ENCODE measurements at places on chromosomes 7 and 10.

DNA sequence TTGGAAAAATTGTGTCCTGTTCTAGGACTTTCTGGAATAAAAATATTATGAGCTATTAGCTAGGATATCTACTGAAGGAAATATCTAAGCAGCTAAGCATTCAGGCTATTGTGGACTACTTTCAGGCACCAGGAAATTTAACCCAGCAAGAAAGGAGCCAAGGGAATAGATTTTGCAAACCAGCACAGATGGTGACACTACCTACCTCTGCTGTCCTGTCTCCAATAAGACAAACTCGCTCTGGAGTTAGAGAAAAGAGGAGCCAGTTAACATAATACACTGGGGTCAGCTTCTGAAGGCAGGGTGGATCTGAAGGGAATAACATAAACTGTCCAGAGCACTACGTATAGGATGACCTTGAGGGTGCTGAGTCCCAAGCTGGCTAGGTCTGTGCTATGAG lies 223.7 kb upstream of the PRSS58 start:
- no peak for DNase-seq

- DNase-seq, result no peak
Measured at GRCh38 chr10:68562661-68563570, 2.8 kb downstream of the TET1 start.

DNA sequence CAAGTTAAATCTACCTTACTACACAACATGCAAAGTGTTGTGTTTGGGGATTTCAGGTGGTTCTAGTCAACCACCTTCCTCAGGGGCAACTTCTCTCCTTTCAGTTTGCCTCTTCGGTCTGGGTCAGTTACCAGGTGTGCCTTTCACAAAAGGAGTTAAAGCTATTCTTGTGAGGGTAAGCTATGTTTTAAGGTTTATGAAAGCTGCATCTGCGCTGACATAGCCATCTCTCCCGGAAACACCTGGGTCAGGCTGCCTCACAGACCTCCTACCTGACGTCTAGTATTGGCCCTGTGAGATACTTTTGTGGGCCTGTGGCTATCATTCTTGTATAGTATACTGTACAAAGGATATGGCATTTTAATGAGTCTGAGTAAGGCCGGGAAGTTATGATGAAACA lies 67.7 kb upstream of the ITGA8 start:
- DNase-seq, result no peak

- DNase-seq, result peak; percentile 69
Measured at GRCh38 chr7:128939075-128939860, 1.5 kb downstream of the IRF5 start.

- DNase-seq, result peak; percentile 79
Measured at GRCh38 chr7:51009716-51010496, 227.2 kb upstream of the GRB10 start.

DNA sequence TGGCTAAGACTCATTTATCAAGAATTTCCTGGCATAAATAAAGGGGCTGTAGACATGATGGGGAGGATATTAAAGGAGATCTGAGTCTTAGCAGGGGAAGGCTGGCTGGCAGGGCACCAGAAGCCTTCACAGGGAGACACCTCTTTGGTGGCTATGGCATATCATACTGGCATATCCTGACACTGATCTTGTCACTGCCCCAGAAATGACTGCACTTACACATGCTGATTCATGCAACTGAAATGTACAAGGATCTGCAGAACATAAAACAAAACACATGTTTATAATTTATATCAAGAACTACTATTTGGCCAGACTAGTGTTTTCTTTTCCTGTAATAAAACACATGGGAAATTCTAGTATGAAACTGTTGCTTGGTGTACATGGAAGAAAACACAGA lies 5.5 kb upstream of the LIPN start:
- DNase-seq, result no peak

GRCh38 chr7:24734306-24734705 lies 23.0 kb downstream of the GSDME start:
- no peak for DNase-seq

DNA sequence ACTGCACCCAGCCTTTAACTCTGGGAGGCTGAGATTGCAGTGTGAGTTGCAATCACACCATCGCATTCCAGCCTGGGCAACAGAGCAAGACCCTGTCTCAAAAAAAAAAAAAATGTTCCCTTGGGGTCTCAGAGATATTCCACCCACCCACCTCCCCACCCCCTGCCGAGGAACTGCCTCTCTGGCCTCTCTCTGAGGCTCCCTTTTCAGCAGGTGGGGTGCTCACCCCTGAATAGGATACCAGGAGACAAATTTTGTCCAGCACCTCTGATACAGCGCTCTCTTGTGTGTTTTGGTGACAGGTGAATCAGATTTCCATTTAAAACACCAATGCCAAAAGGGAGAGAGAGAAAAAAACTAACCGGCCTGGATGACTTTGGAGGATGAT lies 92.6 kb upstream of the KIF5B start:
- no peak for DNase-seq

DNA sequence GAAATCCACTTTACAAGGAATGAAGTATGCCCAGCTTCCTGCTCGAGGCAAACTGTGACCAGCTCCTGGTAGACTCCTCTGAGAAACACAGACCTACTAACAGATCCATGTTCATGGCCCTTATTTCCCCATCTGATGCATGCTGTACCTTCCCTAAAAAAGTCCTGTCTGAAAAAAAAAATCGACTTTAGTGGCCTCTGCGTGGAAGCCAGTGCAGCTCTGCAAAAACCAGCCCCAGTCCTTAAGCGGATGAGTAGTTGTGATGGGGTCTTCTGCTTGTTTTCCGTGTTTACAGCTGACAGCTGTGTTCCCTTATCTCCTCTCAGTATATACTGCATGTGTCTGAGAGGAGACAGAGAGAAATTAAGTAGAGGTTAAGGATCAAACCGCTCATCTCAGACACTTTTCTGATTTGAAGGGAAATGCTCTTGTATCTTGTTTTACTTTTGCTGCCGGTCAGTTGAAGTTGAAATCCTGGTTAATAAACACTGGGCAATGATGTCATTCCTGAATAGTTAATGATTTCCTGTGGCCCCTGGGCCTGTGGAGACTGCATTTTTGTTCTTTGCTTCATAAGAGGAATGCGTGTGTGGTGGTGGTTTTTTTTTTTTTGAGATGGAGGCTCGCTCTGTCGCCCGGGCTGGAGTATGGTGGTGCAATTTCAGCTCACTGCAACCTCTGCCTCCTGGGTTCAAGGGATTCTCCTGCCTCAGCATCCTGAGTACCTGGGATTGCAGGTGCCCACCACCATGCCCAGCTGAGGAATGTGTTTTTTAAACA lies 67.6 kb downstream of the DOCK1 start:
- no peak for DNase-seq

GRCh38 chr10:130470286-130470685 lies 334.1 kb downstream of the GLRX3 start:
- DNase-seq, result peak; percentile 52

- no peak for DNase-seq
Measured at GRCh38 chr7:20310963-20311742, 19.5 kb upstream of the ITGB8 start.

- no peak for DNase-seq
Measured at GRCh38 chr10:77056650-77057049, 581.0 kb downstream of the KCNMA1 start.

Measured in vagina (tissue), 2 donors.